ENCODE measurements at places on chromosomes 3 and 15. TPM values are rescaled to one million over a fixed set of nuclear protein-coding genes. Genes with fewer than 3 reads are reported as not detected.

DNA sequence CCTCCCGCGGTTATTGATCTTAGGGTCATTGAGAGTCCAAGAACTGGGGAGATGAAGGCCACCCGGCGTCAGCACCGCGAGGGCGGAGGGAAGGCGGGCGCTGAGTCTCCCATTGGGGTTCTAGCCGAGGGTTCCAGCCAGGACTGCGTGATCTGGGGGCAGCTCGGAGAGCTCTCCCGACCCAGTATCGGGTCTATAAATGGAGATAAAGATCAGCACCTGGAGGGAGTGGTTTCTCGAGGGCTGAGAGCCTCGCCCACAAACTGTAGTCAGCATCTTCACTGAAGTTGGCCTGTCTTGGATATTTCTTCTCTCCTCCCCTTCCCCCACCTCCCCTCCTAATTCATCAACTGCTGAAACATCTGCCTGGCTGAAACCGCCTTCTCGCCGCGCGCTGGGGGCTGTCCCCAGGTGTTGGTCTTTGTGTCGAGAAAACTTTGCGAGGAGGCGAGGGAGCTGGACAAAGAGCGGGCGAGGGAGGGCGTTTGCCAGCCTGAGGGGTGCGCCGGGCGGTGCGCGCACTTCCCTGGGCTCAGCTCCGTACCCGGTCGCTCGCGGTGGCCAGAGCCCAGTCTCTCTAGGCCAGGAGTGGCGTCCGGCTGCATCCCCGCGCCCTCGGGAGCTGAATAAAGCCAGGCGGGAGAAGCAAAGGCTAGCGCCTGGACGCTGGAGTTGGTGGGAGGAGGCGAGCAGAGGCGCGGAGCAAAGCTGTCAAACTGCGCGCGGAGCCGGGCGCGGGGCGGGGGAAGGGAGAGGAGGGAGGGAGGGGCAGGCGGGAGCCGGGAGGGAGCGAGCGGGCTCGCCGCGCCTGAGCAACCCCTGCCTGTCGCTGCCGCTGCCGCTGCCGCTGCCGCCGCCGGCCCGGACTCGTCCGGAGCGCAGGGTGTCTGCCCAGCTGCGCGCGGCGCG is at the start of gene ST8SIA2:
TSS of gene ST8SIA2 (plus strand) at position 811 of the 909 bp plus-strand sequence. CDS start 184 bp downstream, outside the sequence.
- DNase-seq = no peak

Gene SLC12A8
- total RNA-seq = 0.20 TPM

DNA sequence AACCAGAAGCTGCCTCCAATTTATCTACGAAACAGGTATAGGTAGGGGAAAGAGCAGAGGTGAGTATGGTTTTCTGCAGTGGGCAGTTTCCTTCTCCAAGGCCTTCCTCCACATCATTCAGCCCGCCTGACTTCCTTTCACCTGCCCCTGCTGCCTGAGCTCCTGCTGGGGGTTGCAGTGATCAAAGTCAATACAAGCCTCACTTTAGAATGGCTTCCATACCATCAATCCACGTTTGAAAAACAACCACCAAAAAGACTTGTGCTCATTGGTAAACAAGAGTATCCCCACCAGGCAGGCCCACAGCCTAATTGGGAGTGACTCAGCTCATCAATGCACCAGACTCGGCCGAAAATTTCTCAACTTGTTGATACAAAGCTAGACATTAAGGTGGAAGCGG is 159.9 kb downstream of the MAGI1 start:
- DNase-seq = no peak

- no peak for DNase-seq
Observed at GRCh38 chr3:156631323-156631722, 43.1 kb upstream of the TIPARP start.

Gene KCNMB3
- total RNA-seq = 0.46 TPM

Gene C3orf22
- total RNA-seq = not detected

DNA sequence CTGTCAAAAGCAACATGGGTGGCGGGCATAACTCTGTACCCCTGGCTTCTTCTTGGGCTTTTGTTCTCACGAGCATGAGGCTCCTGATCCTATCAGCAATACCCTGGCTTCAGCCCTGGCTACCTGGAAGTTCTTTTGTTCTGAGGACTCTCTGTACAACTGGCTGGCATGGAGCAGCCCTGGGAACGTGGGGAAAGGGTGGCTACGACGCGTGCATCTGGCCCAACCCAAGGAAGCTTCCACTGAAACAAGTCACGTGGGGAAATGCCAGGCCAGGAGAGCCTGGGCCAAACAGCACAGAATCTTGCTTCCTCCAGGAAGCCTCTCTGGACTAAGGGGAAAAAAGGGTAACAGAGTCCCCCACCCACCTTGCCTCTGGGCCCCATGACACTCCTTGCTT is 22.7 kb upstream of the ATP2B2 start:
- DNase-seq = no peak

DNA sequence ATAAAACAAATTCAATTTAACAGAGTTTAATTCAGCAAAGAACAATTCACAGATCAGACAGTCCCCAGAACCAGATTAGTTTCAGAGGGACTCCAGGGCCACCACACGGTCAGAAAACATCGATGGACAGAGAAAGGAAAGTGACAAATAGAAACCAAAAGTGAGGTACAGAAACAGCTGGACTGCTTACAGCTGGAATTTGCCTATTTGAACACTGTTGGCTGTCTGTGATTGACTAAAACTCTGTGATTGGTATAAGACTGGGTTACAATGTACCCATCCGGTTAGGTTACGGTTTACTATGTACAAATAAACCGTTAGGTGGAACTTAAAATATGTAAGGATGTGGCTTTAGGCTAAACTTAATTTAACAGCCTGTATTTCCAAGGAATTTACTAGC is 30.3 kb downstream of the MOBP start:
- DNase-seq = no peak

- no peak for DNase-seq
Observed at GRCh38 chr3:194808640-194809097, 123.0 kb downstream of the FAM43A start.

Gene PEAK1
- 78.1 TPM for total RNA-seq

Gene PARP15
- 0.07 TPM for total RNA-seq

Gene ACKR2
- total RNA-seq = not detected

DNA sequence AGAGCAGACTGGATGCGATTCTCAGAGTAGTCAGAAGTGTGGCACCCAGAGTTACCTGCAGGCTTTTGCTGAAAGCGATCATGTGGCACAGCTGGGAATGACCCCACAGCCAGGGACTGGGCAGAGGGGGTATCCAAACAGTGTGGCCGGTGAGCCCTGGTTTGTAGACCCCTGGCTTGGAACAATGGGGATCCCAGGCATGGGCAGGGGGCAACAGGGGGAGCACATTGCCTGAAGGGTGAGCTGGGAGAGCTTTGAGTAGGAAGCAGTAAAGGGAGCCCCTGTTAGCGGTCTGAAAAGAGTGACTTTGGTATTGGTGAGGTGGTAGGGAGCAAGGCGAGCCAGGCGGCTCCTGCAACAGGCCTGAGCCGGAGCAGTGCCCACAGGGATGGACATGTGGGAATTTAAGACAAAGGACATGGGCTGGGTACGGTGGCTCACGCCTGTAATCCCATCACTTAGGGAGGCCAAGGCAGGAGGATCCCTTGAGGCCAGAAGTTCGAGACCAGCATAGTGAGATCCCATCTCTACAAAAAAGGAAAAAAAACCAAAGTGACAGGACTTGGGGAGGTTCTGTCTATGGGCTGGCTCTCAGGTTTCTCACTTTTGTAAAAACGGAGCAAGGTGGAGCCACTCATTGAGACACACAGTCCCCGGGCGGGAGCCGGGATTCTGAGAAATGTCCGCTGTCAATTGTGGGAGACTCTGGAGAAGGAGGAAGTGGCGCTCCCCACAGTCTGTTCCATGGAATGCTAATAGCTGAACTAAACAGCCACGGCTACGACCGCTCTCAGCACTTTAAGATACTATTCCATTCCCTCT is 223.8 kb upstream of the LYSMD4 start:
- no peak for DNase-seq

Gene EOMES
- not detected for total RNA-seq

Gene TMEM45A
- total RNA-seq = 4.0 TPM

- no peak for DNase-seq
Observed at GRCh38 chr3:114709102-114709501, 415.3 kb downstream of the TIGIT start.

DNA sequence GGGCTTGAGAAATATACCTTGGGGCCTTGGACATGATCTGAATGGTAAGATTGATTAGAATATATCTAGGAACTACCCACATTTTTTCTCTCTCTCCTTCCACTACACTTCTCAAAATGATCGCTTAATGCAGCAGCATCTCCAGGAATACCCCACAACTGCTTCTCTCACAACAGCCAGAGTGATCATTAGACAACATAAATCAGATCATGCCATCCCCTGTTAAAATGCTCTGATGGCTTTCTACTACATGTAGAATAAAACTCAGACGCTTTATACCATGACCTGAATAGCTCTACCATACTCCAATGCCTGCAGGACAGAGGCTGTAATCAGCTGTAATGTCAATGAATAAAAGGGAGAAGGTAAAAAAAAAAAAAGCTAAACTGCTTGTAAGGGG is 451.4 kb downstream of the MECOM start:
- DNase-seq = no peak

Gene EPHA6
- total RNA-seq = not detected

Gene FOXB1
- not detected for total RNA-seq

DNA sequence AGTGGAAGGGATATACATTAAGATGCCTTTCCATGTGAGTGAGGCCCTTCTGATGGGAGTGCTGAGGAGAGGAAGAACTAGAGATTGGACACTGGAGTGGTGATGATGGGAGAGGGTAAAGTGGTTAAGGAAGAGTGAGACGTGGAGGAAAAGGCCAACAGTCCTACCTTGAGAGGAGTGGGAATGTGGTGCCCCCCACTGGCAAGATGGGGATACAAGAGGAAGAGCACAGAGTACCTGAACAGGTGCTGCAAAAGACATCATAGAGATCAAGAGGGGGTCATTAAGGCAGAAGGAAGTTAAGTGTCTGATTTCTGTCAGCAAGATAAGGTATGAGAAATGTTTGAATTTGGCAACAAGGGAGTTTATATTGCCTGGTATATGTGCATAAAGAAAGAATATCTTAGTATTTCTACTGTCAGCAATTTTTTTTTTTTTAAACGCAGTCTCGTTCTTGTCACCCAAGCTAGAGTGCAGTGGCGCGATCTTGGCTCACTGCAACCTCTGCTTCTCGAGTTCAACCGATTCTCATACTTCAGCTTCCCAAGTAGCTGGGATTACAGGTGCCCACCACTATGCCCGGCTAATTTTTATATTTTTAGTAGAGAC is 34.0 kb downstream of the ARIH2 start:
- DNase-seq = no peak
